ENCODE measurements at places on chromosomes 1 and 21.

DNA sequence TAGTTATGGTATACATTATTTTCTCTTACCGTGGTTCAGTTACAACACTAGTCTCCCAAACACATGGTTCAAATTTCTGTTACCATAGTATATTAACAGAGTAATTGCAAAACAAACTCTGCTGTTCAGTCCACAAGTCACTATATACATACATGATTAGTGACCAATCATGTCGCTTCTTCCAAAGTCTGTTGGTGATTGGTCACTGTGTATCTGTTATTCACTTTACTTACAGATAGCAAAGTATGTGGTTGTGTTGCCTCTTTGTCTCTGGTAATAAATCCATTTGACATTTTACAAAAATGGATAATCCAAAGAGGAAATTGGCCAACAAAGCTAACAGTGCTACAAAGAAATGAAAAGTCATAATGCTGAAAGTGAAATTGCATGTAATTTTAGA lies 107.2 kb downstream of the RABGAP1L start:
- no peak for DNase-seq

- DNase-seq: no peak
Observed at GRCh38 chr1:199723250-199723956, 304.1 kb upstream of the NR5A2 start.

- DNase-seq: no peak
Observed at GRCh38 chr1:150164224-150164623, 14.5 kb downstream of the PLEKHO1 start.

- DNase-seq: no peak
Observed at GRCh38 chr1:205451202-205451601, 4.6 kb downstream of the BLACAT1 start.

DNA sequence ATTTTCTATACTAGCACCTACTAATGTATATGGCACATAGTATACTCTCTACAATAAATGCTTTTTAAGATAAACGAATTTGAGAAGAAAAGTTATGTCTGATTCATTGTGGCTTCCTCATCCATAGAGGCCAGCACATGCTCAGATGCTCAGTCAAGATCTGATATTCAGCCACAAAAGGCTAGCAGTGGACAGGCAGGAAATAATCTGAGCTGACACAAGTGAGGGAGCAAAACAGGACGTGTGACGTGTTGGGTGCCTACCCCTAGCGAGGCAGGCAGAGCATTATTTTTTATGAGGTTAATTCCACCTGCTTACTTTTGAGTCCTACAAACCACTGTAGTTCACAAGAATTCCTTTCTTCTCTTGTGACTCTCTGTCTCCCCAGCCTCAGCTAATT lies 550.9 kb downstream of the SMYD3 start:
- no peak for DNase-seq

GRCh38 chr1:243179720-243180119 lies 75.4 kb downstream of the CEP170 start:
- no peak for DNase-seq

DNA sequence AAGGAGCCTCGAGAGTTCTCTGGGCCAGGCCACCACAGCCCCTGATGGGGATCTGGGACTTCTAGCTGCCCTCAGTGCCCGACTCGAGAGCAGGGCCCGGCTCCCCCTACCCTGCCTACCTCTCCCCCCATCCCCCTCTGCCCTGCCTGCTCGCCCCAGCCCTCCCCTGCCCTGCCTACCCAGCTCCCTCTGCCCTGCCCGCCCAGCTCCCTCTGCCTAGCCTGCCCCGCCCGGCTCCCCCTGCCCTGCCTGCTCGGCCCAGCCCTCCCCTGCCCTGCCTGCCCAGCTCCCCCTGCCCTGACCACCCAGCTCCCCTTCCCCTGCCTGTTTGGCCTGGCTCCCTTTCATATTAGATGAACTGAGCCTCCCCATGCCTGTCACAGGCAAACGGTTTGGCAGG lies 117.4 kb upstream of the TMEM51 start:
- no peak for DNase-seq

DNA sequence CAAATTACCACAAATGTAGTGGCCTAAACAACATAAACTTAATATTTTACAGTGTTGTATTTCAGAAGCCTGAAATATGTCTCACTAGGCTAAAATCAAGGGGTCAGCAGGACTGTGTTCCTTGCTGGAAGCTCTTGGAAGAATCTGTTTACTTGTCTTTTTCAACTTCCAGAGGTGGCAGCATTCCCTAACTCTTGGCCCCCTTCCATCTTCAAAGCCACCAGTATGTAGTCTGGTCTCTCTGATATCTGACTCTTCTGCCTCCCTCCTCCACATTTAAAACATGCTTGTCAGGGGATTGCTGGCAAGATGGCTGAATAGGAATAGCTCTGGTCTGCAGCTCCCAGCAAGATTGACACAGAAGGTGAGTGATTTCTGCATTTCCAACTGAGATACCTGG lies 567.5 kb downstream of the PLA2G4A start:
- no peak for DNase-seq

DNA sequence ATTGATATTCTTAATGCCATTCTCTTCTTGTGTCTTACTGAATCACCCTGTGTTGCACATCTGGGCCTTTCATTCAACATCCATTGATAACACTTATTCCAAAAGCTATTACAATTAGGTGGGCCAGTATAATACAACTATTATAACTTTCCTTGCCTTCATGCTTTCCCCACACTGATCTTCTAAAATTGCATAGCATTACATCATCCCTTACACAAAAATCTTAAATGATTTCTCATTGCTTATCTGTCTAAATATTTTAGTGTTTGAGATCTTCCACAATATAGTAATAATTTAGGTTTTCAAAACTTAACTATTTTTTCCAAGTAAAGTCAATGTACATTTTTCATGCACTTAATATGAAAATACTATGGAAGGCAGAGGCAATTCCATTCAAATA lies 1634.1 kb downstream of the PLA2G4A start:
- no peak for DNase-seq

GRCh38 chr1:197982256-197982655 lies 65.1 kb downstream of the LHX9 start:
- DNase-seq: no peak

GRCh38 chr1:208600456-208601190 lies 356.4 kb upstream of the PLXNA2 start:
- DNase-seq: no peak

- no peak for DNase-seq
Observed at GRCh38 chr1:204417074-204417997, 5.7 kb upstream of the PPP1R15B start.
